ENCODE measurements at places on chromosomes 11 and 22. TPM values are rescaled to one million over a fixed set of nuclear protein-coding genes. Genes with fewer than 3 reads are reported as not detected.
A peak's percentile ranks its signal among the peaks of the same experiment; 100 is the strongest.

DNA sequence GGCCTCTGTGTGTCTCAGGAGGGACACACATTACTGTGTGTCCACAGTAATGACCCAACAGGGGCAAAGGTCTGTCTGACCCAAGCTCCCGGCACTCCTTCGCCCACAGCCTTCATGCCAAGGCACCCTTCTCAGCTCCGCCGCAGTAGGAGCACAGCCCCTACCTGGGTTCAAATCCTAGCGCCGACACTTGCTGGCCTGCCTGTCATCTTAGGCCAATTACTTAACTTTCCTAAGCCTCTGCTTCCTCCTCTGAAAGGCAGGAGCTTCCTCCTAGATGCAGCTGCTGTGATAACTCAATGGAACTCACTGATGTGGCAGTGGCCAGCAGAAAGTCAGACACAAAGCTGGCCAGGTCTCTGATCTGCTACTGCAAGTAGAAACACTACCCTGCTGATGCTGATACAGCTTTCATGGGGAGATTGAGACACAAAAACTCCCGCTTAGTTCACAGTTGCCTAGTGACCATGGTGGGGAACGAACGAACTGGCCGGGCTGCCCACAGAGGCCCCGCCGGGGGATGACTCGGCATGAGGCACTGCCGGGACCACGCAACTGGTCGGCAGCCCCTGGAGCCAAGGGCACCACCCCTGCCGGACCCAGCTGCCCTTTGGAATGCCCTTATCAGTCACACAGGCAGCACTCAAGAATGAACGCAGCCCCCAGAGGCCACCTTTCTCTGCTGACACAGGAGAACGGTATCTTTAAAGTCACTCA, 8.1 kb downstream of the EHD1 start:
- DNase-seq: peak; percentile 84

GRCh38 chr11:8642196-8642841, 40.1 kb downstream of the TRIM66 start:
- DNase-seq: no peak

GRCh38 chr11:61054513-61054912, 47.8 kb upstream of the CD5 start:
- DNase-seq: no peak

DNA sequence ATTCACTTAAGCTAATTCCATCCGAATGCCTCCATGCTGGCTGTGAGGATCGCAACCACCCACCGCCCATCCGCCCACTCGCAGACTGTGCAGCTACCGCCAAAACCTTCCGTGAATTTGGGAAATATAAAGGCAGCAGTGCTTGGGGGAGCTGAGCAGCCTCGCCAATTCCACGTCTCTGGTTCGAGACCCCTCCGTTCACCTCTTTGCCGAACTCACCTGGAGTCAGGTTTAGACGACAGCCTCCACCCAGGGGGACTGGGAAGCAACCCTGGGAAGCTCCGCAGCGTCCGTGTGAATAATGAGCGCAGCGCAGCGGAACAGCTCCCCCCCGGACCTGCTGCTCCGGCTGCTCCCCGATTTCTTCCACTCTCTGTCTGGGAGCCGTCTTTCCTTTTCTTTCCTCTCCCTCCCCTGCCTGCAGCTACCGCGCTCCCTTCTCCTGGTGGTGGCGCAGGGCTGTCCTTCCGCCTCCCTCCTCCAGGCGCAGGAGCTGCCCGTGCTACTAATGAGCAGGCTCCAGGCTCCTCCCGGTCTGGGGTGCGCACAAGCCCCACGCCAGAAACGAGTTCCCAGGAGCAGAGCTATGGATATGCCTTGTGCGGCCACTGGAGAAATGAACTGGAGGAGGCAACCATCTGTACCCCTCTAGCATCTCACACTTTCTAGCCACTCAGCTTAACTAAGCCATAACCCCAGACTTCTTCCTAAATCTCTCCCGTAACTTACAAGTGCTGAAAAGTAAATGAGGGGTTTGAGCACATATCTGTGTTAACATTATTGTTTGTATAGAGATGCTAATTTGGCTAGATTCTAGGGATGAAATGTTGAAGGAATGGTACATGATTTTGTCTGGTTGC, 107.3 kb downstream of the XKR3 start:
- DNase-seq: no peak

DNA sequence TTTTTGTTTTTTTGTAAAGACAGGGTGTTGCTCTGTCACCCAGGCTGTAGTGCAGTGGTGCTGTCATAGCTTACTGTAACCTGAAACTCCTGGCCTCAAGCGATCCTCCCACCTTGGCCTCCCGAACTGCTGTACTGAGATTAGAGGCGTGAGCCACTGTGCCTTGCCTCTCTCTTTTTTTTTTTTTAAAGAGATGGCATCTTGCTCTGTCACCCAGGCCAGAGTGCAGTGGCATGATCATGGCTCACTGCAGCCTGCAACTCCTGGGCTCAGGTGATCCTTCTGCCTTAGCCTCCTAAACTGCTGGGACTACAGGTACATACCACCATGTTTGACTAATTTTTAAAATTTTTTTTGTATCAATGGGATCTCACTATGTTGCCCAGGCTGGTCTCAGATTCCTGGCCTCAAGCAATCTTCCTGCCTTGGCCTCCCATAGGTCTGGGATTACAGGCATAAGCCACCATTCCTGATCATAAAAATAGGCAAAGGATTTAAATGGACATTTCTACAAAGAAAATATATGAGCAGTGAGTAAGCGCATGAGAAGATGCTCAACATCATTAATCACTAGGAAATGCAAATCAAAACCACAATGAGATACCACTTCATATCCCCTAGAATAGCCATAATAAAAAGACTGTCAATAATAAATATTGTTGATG, 17.3 kb upstream of the CLNS1A start:
- no peak for DNase-seq

DNA sequence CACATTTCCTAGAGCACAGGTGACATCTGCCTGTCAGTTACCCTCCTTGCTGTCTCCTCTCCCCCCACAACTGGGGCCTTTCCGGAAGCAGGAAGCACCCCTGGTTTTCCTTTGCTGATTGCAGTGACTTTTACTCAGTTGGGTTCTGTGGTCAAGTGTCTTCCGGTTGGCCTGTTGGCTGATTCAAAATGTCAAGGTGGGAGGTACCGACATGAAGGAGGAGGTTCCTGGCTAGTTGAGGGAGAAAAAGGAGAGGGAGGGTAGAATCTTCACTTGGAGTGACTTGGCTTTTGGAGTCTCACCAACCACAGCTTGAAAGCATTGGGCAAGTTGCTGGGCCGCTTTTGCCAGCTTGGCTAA, 9.3 kb upstream of the ADAMTS15 start:
- DNase-seq: no peak

DNA sequence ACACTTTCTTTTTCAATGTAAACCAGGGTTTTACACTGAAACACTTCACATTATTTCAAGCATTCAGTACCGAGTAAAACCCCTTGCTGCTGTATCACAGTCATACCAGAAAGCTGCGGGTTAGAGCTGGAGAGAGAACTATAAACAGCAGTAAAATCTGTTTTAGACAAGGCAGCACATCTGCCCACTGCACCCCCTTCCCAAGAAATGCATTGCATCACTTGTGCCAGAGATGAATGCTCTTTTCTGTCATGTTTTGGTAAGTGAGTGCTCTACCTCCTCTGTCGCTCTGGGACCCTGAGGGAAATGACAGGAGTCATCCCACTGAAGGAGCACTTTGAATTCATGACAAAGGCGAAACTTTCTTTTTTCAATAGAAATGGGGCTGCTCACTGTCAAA, 107.2 kb downstream of the MAML2 start:
- DNase-seq: no peak

DNA sequence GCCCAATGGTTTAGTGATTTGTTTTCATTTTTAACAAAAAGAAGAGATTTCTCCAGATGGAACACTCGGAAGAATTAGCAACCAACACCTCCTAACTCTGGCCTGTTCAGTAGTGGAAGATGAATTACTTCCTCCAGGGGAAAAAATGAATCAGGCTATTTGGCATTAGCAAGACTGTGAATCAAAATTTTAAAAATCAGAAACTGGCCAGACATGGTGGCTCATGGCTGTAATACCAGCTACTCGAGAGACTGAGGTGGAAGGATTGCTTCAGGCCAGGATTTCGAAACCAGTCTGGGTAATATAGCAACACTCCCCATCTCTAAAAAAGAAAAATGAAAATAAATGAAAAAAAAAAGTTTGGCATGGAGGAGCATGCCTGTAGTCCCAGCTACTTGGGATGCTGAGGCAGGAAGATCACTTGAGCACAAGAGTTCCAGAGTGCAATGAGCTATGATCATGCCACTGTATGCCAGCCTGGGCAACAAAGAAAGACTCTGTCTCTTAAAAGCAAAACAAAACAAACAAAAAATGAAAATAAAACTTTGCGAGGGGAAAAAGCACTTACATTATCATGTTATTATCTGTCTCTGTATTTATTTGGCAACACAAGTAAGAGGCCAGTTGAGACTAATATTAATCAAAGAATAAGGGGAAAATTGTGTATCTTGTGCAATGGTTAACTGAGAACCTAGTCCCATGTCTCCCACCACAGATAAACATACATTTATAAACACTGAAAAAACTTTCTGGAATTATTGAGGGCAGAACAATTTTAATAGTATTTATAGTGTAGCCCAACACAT, 796.3 kb upstream of the ANO3 start:
- DNase-seq: peak; percentile 26

DNA sequence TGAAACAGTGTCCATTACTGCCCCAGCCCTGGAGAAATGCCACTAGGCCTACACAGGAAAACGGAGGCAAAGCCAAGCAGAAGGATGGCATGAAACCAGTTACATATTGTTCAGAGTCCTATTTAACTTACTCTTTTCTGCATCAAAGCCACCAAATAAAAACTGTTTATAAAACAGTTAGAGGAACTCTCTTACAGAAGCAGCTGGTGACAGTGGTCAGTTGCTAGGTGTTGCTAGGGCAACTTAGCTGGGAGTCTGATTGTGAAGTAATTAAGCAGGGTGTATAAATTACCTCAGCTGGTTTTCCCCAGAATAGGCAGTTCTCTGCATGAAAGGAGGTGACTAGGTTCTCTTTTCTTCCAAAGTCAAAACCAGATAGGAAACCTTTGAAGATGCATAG, 115.6 kb upstream of the ZBED5 start:
- DNase-seq: no peak

DNA sequence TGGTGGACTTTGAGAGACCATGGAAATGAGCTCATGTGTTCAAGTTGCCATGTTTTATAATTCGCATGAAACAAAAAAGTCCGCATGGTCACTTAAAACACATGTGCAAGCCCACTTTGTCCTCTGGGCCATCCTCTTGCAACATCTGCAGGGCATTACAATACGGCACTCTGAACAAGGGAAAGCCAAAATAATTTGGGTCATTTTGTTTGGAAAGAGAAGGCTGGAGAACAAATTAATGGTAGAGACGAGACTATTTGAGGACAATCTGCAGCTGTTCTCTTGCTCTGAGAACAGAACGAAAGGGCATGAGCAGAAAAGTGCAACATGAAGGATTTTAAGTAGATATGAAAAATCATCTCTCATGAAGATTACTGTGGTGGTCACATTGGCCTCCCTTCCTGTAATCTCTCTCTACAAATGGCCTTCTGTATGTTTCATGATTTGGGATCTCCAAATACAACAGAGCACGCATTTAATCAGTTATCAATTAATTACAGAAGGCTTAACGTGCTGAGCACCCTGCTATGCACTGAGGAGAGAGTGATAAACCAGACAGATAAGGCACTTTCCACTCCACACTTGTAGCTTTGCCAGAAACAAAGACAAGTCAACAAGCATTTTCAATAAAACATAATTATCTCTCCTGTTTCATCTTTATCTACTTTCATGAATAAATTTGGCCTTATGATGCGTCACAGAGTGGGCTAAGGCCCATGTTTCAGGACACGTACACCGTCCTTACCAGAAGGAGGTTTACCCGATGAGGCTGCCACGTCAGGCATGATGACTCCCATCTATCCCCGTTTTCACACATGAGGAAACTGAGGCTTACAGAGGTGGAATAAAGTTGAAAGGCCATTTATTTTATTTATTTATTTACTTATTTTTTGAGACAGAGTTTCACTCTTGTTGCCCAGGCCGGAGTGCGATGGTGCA, 384.1 kb downstream of the LARGE1 start:
- DNase-seq: no peak

DNA sequence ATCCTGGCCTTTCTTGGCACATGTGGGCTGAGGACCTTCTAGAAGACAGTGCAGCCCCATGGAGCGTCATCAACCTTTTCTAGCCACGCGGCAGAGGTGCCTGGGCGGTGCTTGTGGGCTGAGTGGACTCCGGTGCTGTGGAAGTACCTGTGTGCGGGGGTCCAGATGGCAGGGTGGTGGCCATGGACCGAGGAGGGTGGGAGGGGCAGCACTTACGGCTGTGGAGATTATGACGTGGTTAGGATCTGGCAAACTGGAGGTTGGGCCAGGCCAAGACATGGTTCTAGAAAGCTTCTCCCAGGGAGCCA, 2.0 kb downstream of the TUB start:
- DNase-seq: peak; percentile 19

DNA sequence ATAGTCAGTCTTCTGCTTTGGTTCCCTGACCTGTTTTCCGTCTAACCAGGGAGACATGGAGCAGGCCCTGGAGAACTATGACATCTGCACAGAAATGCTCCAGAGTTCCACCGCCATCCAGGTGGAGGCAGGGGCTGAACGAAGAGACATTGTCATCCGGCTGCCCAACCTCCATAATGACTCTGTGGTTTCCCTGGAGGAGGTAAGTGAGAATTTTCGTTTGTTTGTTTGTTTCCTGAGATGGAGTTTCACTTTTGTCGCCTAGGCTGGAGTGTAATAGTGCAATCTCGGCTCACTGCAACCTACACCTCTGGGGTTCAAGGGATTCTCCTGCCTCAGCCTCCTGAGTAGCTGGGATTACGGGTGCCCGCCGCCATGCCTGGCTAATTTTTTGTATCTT, 52.9 kb downstream of the CABIN1 start:
- no peak for DNase-seq

- no peak for DNase-seq
Observed at GRCh38 chr11:1994121-1994520, 3.5 kb downstream of the H19 start.

GRCh38 chr22:46834021-46834737, 71.7 kb downstream of the TBC1D22A start:
- no peak for DNase-seq

OR51I1 gene
- total RNA-seq: not detected

PLA2G3 gene
- total RNA-seq: not detected

MFRP gene
- total RNA-seq: not detected

THY1 gene
- 6.1 TPM for total RNA-seq

IL18 gene
- 6.0 TPM for total RNA-seq

APOBEC3B gene
- 1.5 TPM for total RNA-seq
